Activated CD4-positive, CD25-positive, alpha-beta regulatory T cell (primary cell): ENCODE measurements at places on chromosomes 3 and 15.

GRCh38 chr3:52472239-52473000, 17.0 kb downstream of the NISCH start:
- no peak for DNase-seq

DNA sequence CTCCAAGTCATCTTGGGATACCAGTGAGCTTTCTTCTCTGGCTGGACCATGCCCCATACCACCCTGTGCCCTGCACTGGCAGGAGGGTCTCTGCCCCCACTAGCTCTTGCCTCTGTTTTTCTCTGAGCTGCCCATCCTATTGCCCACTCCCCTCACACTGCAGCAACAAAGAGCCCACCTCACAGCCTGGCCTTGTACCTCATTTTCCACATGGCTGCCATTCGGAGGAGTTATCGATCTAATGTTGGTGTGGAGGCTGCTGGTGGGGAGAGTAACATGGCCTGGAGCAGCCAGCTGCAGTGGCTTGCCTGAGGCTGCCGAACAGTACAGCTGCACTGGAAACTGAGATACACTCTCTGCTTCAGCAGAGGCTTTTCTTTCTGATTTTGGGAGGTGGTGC, 65.7 kb upstream of the AGBL1 start:
- DNase-seq = no peak

- no peak for DNase-seq
These were observed 602 bp upstream of the SLTM start for GRCh38 chr15:58934114-58934447.

DNA sequence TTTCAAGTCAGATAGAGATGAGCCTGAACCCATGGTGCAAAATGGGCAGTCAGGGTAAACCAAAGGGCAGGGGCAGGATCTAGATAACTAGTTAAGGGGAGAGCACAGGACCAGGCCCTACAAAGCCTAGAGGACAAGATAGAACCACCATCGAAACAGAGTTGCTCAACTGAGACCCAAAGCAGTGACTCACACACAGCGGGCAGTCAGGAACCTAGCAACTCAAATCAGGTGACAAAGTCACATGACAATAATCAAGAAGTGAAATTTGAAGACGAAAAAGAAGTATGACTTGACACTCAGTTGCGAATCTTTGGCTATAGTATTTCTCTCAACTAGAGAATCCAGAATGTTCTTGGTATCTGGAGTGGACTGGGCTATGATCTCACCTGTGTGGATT, 136.0 kb upstream of the PTPRG start:
- DNase-seq = no peak

GRCh38 chr3:121924734-121925133, 30.5 kb downstream of the SLC15A2 start:
- no peak for DNase-seq

DNA sequence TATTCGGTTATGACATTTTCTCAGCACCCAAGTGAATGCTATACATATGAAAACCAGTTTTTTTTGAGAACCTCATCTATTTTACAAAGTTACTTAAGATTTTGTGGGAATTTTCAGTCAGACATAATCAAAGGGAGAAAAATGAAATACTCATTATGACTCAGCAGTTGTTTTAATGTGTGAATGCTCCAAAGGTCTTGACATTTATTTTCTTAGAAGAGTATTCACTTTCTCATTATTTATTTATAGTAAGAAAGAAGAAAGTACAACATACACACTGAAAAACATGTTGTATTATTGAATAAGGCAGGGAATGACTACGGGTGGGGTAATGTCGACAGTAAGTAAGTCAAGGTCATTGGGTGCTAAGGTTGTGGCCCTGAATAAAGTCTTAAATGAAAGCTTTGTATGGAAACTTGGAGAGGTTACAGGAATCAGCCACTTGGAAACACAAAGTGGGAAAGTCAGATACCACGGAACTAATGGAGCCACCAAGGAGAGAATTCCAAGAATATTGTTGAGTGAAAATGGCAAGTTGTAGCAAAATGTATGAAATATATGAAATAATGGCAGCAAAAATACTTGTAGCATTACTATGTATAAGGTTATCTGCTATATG, 844.5 kb downstream of the TBL1XR1 start:
- DNase-seq = no peak

DNA sequence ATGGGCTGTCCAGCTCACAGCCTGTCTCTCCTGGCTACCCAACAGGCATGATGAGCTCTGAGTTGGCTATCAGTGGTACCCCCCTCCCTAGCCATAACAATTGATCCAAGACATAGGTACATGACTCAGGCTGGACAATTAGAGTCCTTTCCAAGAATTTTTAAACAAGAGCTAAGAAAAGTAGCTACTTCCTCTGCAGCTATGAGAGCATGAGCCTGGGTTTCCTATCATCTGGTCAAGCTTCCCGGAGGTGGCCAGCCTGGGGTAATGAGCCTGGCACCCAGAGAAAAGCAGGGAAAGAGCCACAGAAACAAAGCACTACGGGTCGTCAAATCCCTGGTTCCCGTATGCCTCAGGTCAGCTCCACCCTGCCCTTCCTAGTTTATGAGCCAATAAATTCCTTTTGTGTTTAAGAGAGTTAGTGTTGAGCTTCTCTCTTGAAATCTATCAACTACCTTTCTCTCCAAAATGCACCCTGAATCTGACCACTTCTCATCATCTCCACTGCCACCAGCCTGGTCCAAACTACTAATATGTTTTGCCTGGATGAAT, 2.3 kb upstream of the SLC51B start:
- no peak for DNase-seq

DNA sequence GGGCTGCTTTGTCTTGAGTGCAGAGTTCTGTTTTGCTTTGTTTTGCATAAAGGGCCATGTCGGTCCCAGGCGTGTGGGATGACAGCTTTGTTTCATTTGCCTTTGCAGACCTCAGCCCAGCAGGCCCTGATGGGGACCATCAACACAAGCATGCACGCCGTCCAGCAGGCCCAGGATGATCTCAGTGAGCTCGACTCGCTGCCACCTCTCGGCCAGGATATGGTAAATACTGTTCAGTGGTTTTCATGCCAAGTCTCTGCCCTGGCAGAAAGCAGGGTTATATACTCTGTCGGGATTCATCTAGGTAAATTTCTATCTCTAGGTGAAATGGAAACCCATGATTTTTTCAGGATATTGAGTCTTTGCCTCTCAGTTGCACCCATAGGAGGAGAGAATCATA, 343.9 kb upstream of the TPM1 start:
- no peak for DNase-seq

GRCh38 chr15:83709241-83709640, 55.3 kb downstream of the ADAMTSL3 start:
- DNase-seq = no peak

DNA sequence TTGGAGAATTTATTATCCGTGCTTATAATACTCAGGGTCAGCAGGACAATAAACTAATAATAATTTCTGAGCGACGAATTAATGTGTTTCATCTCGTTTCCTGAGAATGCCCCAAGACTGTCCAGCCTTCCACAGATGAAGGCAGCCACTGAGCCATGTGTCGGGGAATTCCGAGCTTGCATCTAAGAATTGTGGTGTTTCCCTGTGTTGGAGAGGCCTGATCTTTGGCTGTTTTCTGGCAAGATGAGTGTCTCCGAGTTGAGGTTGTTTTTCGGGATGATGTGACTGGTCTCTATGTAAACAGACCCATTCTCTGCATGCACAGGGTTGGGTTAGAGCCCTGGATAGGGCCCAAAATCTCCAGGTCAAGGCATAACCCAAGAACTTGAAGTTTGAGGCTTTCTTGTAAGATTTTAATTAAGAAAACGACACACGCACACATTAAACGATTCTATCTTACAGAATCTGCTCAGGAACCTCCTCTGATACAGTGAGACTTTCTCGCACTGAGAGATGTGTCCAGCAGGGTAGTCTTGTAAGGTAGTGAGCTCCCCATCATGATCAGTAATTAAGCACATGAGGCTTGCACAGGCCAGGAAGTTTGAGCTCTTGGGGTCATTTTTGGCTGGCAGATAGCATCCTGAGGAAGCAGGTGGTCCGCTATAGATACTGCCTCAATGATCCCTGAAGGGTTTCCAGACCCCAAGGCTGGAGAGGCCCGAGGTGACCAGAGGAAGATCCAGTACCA, 14.4 kb downstream of the FGD5 start:
- DNase-seq = no peak

DNA sequence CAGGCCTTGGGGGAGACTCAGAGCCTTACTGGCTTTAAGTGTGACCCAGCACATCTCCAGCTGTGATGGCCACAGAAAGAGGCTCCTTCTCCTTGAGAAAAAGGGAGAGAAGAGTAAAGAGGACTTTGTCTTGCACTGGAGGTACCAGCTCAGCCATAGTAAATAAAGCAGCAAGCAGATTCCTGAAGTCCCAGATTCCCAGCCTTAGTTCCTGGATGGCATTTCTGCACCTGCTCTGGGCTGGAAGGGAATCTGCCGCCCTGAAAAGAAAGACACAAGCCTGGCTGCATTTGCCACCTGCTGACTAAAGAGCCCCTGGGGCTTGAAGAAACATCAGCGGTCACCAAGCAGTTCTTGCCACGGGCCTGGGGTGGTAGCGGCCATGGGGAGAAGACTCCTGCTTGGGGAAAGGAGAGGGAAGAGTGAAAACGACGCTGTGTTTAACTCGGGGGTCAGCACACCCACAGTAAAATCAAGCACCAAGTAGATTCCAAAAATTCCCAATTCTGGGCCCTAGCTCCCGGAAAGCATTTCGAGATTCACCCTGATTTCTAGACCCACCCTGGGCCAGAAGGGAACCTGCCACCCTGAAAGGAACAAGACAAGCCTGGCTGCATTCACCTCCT, 24.2 kb upstream of the TNK2 start:
- no peak for DNase-seq

- no peak for DNase-seq
These were observed 10.5 kb downstream of the ANPEP start for GRCh38 chr15:89803941-89804800.

DNA sequence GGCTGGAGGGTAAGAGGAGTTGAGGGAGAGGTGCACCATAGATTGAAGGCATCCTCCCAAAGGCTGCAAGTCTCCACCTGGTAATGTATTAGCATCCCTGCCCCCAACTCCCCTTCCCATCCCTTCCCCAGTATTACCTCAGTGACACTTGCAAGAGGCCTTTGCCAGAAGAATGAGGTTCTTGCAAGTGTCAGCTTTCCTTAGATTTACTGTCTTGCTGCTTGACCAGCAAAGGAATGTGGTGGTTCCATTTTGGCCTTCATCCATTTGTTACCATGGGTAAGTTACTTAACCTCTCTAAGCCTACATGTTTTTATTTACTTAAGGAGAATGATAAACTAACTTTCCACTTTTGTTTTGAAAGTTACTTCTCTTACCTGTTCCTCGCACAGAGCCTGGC, 108.9 kb downstream of the LRTM1 start:
- DNase-seq = no peak
